ENCODE measurements at places on chromosomes 11 and 22. TPM values are rescaled to one million over a fixed set of nuclear protein-coding genes. Genes with fewer than 3 reads are reported as not detected.
A peak's percentile ranks its signal among the peaks of the same experiment; 100 is the strongest.

DNA sequence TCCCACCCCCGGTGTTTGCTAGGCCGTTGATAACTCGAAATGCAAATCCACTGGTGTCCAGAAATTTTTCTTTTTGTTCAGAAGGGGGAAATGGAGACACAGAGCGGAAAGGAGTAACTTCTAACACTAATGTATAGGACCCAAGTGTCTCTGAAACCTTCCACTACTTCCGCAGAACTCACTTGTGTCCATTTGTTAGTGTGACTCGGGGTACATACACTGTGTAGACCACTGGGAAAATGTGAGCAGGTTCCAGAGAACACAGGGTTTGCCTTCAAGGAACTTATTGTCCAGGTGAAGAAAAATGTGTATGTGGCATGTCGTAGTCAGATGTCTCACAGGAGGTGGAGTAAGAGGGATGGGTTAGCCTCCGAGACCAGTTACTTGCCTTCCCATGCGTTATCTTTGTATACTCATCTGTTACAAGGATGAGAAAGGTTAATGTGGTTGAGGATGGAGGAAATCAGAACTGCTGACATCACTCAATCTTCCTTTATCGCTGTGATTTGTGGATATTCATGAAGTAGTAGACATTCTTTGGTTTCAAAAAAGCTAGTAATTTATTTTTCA lies 857 bp downstream of the ARCN1 start:
- peak; percentile 87 for ATAC-seq

DNA sequence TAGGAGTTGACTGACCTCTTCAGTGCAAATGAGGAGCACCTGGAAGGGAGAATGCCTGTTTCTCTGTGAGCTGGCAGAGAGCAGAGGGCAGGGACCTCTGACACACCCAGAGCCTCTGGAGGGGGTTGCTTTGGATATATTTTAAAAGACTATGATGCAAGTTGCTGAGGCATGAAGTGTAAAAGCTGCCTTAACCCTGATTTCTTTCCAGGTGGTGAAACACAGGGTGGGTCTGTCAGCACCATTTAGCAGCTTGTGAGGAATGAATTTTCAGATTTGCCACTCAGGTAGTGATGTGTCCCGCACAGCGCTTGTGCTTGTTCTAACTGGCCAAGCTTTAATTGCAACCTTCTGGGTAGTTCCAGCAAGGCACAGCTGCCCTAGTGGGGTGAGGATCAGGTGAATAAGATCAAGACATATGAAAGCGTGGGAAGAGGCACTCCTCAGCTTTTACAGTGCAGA lies 90.2 kb downstream of the SWAP70 start:
- ATAC-seq = no peak

GRCh38 chr11:127679816-127680545 lies 679.4 kb upstream of the KIRREL3 start:
- ATAC-seq = no peak

DNA sequence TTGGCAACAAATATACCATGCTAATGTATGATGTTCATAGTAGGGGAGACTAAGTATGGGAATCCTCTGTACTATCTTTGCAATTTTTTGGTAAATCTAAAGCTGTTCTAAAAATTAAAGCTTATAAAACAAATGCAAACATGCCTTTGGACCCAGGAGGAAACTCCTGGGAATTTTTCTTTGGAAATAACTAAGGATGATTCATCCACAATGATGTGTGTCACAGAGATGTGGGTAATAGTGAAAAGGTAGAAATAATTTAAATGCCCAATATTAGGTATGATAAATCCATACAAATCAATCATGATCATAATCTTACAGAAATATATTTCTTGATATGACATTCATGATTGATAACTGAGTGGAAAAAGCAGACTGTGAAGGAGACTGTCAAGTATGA lies 135.8 kb downstream of the TRIM44 start:
- ATAC-seq = no peak

Gene DEPDC7
- 2.0 TPM for total RNA-seq

Gene MRGPRE
- total RNA-seq = not detected

Gene PDXP
- total RNA-seq = 38.0 TPM

Gene KLHL35
- total RNA-seq = 0.50 TPM

Gene LRRC32
- total RNA-seq = 5.6 TPM

Measured in activated T-helper 17 cell treated with anti-CD3 and anti-CD28 coated beads, Interleukin-2, amount 50 U/mL, for 72 hours (primary cell).